GM23248 (cell line): ENCODE measurements at places on chromosomes 1 and 21. TPM values are rescaled to one million over a fixed set of nuclear protein-coding genes. Genes with fewer than 3 reads are reported as not detected.

DNA sequence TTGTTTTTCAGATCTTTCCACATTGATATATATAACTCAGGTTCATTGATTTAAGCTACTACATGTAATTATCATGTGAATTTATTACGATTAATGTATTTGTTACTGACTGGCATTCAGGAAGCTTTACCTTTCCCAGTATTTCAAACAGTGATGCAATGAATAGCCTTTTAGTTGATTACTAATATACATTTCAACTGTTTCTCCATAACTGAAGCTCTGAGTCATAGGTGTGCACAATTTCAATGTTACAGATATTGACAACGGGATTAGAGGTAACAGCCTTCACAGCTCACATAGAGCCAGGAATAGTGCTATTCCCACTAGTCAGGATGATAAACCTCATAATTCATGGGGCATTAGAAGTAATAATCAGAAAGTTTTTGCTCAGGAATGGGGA lies 25.1 kb downstream of the RAVER2 start:
- no peak overlapping the region for H3K4me3 ChIP-seq
- peaks cover 3% of the 10 kb centered on the region; the same call in 1 of the 2 replicates for H3K36me3 ChIP-seq
- H3K27ac ChIP-seq, result no peak overlapping the region
- no peaks in the 10 kb centered on the region for H3K27me3 ChIP-seq
- no peaks in the 10 kb centered on the region for H3K4me1 ChIP-seq

- H3K36me3 ChIP-seq, result no peaks in the 10 kb centered on the region
- no peaks in the 10 kb centered on the region for H3K27me3 ChIP-seq
- H3K4me1 ChIP-seq, result peaks cover 21% of the 10 kb centered on the region
- peak; percentile 43 for DNase-seq
- H3K4me3 ChIP-seq, result no peak overlapping the region
Measured at GRCh38 chr1:66416295-66416694, 117.7 kb upstream of the SGIP1 start.

GRCh38 chr21:44018813-44019567 lies 6.9 kb downstream of the TRAPPC10 start:
- H3K27me3 ChIP-seq, result no peaks in the 10 kb centered on the region
- DNase-seq, result no peak
- H3K4me3 ChIP-seq, result no peak overlapping the region
- H3K4me1 ChIP-seq, result peaks cover 21% of the 10 kb centered on the region

- no peak overlapping the region for H3K27ac ChIP-seq
- peaks cover under 1% of the 10 kb centered on the region; the same call in 1 of the 2 replicates for H3K4me1 ChIP-seq
- H3K36me3 ChIP-seq, result peaks cover 32% of the 10 kb centered on the region
- H3K4me3 ChIP-seq, result no peak overlapping the region
- no peaks in the 10 kb centered on the region for H3K27me3 ChIP-seq
Measured at GRCh38 chr21:37224861-37225839, 42.0 kb downstream of the VPS26C start.

GRCh38 chr1:17098446-17099317 lies 20.6 kb downstream of the PADI2 start:
- H3K27me3 ChIP-seq, result peaks cover 31% of the 10 kb centered on the region
- no peak overlapping the region for H3K27ac ChIP-seq
- no peaks in the 10 kb centered on the region for H3K36me3 ChIP-seq
- H3K4me3 ChIP-seq, result no peak overlapping the region

DNA sequence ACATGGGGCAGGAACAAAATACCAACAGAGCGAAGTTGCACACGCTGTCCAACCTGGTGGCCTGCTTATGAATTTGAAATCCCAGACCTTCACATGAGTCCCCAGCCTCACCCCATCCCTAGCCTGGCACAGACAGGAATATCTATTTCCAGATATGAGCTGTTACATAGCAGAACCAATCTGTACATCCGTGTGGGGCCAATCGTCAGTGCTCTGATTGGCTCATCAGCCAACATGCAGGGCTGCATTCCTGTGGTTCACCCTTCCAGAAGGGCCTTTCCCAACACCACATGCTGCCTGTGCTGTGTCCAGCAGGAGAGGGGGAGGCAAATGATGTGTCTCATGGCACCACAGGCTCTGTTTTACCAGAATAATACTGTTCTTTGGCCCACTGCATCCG lies 31.3 kb downstream of the CCN1 start:
- peak overlapping the region; percentile 60 for H3K4me3 ChIP-seq
- H3K4me1 ChIP-seq, result peaks cover 65% of the 10 kb centered on the region
- no peaks in the 10 kb centered on the region for H3K27me3 ChIP-seq
- peak; percentile 99 for DNase-seq

DNA sequence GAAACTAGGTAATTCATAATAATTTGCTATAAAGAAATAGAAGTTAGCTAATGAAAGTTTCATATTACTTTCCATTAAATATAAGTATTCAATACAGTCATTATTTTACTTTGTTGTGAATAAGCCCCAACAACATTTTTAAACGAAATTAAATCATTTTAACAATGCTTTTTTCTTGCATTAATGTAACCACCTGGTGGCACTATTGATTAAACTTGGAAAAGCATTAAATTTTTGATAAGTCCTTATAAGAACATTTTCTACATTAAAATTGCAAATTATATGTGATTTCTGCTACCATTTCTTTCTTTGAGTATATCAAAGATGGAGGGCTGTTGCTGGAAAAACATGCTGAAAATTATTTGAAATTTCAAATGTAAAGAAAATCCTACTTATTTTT lies 918.8 kb upstream of the TMPRSS15 start:
- H3K27me3 ChIP-seq, result no peaks in the 10 kb centered on the region
- H3K36me3 ChIP-seq, result no peaks in the 10 kb centered on the region
- DNase-seq, result no peak
- no peaks in the 10 kb centered on the region for H3K4me1 ChIP-seq
- H3K27ac ChIP-seq, result no peak overlapping the region
- no peak overlapping the region for H3K4me3 ChIP-seq

DNA sequence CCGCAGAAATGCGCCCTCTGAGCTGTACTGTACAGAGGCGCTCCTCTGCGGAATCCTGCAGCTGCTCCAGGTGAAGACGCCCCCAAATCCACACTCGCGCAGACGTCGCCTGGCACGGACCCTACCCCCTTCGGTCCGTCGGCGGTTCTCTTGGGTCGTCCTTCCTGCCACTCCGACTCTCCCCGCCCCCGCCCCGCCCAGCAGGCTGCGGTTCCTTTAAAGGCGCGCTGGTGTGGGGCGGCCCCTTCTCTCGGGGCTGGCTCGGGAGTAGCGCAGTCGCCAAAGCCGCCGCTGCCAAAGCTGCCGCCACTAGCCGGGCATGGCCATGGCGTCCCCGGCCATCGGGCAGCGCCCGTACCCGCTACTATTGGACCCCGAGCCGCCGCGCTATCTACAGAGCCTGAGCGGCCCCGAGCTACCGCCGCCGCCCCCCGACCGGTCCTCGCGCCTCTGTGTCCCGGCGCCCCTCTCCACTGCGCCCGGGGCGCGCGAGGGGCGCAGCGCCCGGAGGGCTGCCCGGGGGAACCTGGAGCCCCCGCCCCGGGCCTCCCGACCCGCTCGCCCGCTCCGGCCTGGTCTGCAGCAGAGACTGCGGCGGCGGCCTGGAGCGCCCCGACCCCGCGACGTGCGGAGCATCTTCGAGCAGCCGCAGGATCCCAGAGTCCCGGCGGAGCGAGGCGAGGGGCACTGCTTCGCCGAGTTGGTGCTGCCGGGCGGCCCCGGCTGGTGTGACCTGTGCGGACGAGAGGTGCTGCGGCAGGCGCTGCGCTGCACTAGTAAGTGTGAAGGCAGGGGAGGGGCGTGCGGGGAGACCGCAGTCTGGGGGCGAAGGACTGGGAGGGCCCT lies at the start of gene RASSF5:
Gene RASSF5, plus strand, starts transcription at position 248 of the 846 bp plus-strand sequence. Its CDS starts 72 bp downstream, at position 320.
- H3K4me3 ChIP-seq, result peak within 1 kb of the TSS; percentile 77
- no peak within 1 kb of the TSS for H3K27ac ChIP-seq
- no peaks in the 10 kb centered on the region for H3K36me3 ChIP-seq
- peaks cover 29% of the 10 kb centered on the region for H3K4me1 ChIP-seq
- DNase-seq, result peak; percentile 77

The CNR2 gene
- total RNA-seq, result not detected in 2 replicates

The KPRP gene
- under 0.01 and 0.22 TPM in 2 replicates for total RNA-seq

DNA sequence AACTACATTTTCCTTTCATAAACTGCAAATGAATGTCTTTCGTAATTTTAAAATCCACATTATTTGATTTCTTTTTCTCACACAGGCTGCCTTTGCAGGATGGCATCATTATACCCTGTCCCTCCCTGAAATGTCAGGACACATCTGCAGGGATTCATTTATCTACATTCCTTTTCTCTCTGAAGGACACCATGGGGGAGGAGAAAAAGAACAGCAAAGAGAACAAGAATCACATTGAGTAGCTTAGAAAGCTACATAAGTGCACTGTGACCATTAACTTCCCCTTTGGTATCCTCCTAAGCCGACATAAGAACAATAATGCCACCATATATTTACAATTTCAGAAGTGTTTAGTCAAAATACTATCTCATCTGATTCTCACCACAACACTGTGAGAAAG lies 129.5 kb downstream of the PIGK start:
- no peaks in the 10 kb centered on the region for H3K27me3 ChIP-seq
- H3K27ac ChIP-seq, result no peak overlapping the region
- no peak overlapping the region for H3K4me3 ChIP-seq

The FBXO2 gene
- total RNA-seq, result 1.1 and 3.7 TPM in 2 replicates

DNA sequence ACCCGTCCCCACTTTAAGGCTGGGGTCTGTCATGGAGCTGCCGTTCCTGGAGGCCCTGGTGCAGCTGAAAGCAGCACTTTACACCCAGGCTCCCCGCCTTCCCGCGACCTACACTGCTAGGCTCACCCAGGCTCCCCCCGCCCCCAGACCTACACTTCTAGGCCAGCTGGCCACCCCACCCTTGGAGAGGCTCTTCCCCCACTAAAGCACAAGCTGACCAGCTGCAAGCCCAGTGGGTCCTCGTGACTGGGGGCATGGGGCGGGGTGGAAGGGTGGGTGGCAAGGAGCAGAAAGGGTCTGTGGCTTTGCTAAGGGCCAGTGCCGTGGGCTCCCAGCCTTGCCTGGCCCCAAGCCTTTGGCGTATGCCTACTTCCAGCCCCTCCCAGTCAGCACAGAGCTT lies 9.7 kb upstream of the ARHGEF16 start:
- H3K4me1 ChIP-seq, result no peaks in the 10 kb centered on the region
- H3K36me3 ChIP-seq, result no peaks in the 10 kb centered on the region
- no peak overlapping the region for H3K27ac ChIP-seq
- DNase-seq, result no peak
- H3K4me3 ChIP-seq, result no peak overlapping the region

DNA sequence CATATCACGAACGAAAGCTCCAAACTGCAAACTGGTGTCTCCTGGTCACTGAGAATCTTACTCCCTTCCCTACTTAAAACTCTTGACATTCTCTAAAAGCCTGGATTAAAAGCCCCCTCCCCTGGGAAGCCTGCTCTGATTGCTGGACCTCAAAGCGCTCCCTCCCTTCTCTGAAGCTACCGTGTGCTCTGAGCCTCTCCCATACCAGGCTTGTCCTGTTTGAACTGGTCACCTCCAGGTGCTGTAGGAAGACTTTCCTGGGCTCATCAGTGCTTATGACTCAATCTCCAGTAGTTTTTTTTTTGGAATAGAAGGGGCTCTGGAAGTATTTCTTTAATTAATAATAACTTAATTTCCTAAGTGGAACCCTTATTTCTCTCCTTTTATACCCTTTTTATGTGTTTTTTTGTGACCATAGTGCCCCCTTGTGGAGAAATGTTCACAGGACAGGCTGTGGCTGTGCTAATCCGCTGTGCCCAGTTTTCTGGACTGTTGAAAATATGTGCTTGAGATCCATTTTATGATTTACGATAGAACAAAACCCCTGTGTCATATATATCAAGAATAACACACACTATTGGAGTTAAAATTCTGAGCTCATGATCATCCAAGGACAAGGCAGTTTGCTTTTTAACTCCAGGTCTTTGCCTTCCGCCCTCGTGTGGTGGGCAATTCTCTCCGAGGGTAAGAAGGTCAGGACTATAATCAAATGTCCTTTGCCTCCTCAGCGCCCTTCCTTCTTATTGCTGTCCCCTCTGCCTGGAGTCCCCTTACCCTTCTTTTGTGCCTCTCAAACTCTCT lies 16.9 kb downstream of the MTARC1 start:
- no peak overlapping the region for H3K4me3 ChIP-seq
- H3K27ac ChIP-seq, result no peak overlapping the region
- 0 out of 2 replicates have a peak, but pooled peaks cover under 1% of the 10 kb centered on the region for H3K27me3 ChIP-seq

DNA sequence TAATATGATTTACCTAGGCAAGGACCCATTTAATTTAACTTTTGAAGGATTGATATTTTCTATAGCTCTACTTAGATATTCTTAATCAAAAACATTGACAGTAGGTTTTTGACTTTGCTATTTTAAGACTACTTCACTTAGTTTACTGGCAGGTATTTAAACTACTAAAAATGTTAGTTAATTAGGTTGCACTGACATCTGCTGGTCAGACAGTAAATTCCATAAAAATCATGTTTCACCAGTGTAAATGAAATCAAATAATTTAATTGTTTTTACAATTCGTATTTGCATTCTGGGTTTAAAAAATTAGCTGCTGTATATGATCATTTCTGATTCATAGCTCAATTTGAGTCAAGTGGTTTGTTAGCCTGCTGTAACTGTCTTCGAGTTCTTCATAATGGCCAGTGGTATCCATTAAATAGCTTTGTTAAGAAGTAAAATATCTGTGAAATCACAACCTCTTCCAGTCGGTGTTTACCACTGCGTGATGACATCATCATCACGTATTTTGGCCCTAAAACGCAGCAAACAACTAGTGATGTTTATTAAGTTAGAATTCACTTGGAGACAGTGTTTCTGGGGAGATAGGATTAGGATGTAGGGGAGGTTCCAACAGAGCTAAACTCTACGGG lies 26.2 kb downstream of the EXTL2 start:
- peaks cover 20% of the 10 kb centered on the region for H3K4me1 ChIP-seq
- no peaks in the 10 kb centered on the region for H3K36me3 ChIP-seq
- no peak overlapping the region for H3K27ac ChIP-seq
- DNase-seq, result peak; percentile 65

GRCh38 chr1:164858096-164858632 lies 299.2 kb downstream of the PBX1 start:
- H3K4me3 ChIP-seq, result no peak overlapping the region
- no peaks in the 10 kb centered on the region for H3K4me1 ChIP-seq
- no peak for DNase-seq
- no peaks in the 10 kb centered on the region for H3K27me3 ChIP-seq

The AGL gene
- 7.6 and 8.0 TPM in 2 replicates for total RNA-seq

- 0 out of 2 replicates have a peak, but pooled peaks cover 2% of the 10 kb centered on the region for H3K27me3 ChIP-seq
- H3K36me3 ChIP-seq, result no peaks in the 10 kb centered on the region
- H3K27ac ChIP-seq, result peak overlapping the region; percentile 52
- H3K4me1 ChIP-seq, result peaks cover 29% of the 10 kb centered on the region
Measured at GRCh38 chr1:212484701-212485570, 52.2 kb downstream of the NENF start.

The FABP3 gene
- total RNA-seq, result 0.51 and 2.1 TPM in 2 replicates

DNA sequence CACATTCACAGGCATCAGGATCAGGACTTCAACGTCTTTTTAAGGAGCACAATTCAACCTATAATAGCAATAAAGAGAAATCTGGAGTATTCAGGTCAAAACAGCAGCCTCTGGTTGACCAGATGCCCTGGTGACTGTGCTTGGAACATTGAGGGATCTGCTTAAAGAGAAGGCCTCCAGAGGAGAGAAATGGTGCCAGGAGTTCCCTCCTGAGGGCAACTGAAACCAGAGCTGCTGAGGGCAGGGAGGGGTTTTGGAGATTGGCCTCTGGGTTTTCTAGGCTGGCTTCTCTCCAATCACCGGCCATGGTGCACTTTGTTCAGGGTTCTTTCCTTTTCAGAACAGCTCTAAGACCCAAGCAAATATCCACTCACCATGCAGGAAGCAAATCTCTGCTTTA lies 190.7 kb upstream of the KIAA0040 start:
- H3K27me3 ChIP-seq, result no peaks in the 10 kb centered on the region
- no peak for DNase-seq
- no peaks in the 10 kb centered on the region for H3K4me1 ChIP-seq
- H3K36me3 ChIP-seq, result no peaks in the 10 kb centered on the region
- H3K27ac ChIP-seq, result no peak overlapping the region

- no peak overlapping the region for H3K4me3 ChIP-seq
- H3K36me3 ChIP-seq, result no peaks in the 10 kb centered on the region
- no peaks in the 10 kb centered on the region for H3K27me3 ChIP-seq
- H3K4me1 ChIP-seq, result no peaks in the 10 kb centered on the region
- H3K27ac ChIP-seq, result no peak overlapping the region
Measured at GRCh38 chr1:66606362-66607065, 72.6 kb downstream of the SGIP1 start.
